ENCODE measurements at places on chromosomes 13 and 19.

DNA sequence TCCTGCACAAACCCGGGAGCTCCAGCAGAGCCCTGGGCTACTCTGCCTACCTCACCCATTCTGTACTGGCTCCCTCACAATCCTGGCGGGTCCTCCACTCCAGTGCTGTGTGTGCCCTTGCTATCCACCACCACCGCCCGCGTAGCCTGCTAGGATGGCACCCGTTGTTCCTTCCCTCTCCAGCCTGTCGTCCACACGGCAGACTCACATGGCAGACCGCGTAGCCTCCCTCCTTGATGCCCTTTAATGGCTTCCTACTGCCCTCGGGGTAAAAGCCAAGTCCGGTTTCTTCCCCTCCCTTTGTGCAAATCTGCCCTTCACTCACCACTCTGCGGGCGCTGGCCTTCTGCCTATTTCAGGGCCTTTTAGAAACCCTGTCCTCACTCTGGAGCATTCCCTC is 106.6 kb downstream of the RAB20 start:
- DNase-seq: no peak

GRCh38 chr13:49258089-49258796 is 10.5 kb downstream of the CDADC1 start:
- DNase-seq: peak; percentile 45

DNA sequence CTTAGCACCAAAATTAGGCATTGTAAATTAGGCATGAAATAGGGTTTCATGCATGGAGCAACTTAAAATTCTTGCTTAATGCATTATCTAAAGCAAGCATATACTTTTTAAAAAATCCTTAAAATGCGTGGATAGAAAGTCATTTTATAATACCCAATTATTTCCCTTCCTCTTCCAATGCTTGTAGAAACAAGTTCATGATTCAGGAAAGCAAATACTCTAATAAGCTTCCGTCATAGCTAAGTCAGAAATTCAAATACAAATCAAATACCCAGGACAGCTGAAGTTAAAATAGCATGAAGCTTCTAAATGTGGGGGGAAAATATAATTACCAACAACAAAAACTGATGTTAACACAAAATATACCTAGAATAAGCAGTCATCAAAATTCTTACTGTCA is 89.1 kb downstream of the COL4A1 start:
- DNase-seq: no peak

- peak; percentile 48 for DNase-seq
Observed at GRCh38 chr19:49591731-49592485, 926 bp downstream of the PRR12 start.

GRCh38 chr19:31611046-31611877 is 262.0 kb upstream of the TSHZ3 start:
- DNase-seq: no peak

DNA sequence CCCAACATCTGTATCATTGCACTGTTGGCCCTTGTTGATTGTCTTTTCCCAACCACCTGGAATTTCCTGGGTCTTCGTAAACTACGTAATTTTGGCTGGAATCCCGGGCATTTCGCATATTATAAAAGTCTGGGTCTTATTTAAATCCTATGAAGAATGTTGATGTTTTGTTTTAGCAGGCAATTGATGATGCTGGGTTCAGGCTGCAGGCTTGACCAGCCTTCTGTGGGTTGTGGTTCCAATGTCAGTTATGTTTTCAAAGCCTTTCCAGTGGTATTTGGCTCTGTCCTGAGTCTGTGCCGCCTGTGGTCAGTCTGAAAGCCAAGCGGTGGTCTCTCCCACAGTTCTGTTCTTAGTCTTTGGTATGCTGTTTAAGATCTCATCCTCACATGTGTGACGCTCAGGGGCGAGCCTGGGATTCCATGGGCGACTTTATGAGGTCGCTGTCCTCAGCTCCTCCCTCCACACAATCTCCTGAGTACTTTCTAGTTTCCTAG is 12.4 kb downstream of the SLC35E1 start:
- DNase-seq: no peak

DNA sequence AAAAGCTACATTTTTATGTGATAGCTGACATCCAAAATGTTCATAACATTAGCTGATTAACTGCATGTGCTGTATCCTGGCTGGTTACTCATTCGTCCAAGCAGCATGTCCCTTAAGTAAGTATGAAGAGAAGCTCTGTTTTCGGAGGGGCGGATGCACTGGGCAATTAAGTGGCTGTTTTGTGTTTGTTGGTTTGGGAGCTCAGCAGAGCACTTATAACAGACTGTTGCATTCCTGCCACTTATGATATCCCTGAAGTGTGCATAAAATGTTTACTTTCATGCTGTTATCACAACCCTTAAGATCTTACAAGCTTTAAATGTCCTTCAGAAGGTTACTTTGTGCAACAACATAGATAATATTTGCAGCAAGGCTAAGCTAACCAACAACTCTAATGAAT is 264.1 kb downstream of the NALCN start:
- DNase-seq: no peak

DNA sequence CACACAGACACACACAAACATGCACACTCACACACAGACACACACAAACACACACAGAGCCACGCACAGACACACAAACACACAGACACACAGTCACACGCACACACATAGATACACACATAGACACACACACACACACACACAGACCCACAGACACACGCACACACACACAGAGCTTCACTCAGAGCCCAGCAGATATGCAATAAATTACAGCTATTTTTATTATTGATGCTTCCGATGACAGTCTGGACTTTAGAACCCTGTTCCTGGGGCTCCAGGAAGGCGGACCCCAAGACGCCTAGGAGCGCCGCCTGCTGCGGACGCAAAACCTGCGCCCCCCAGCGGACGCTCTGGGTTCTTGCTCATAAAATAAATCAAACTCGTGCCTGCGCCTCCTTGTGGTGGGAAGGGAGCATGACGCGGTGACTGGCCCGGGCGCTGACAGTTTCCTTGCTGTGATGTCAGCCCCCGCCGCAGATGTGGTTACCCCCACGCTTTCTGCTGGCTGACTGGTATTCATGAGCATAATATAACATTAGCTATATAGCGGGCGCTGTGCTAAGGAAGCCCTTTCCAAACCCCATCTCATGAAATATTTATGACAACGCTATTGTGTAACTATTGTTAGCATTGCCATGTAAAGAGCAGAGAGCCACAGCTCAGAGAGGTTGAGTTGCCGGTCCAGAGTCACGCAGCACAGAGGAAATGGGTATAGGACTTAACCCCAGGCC is 64.4 kb upstream of the TM9SF2 start:
- DNase-seq: peak; percentile 95

DNA sequence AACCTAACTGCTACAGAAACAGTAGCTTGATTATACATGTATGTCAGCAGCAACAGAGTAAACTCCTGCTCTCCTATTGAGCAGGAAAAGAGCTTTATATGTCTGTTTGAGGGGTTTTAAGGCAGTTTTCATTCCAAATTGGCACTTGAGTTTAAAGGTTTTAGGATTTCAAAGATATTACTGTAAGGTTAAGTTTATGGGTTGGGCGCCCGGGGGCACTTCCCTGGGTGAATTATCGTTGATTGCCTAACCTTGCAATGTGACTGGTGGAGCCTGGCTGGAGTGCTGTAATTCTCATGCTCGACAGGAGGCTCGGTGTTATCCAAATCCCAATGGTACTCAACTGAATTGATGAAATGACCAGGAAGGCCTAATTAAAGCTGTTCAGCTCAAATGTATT is 1586.1 kb downstream of the OLFM4 start:
- no peak for DNase-seq

DNA sequence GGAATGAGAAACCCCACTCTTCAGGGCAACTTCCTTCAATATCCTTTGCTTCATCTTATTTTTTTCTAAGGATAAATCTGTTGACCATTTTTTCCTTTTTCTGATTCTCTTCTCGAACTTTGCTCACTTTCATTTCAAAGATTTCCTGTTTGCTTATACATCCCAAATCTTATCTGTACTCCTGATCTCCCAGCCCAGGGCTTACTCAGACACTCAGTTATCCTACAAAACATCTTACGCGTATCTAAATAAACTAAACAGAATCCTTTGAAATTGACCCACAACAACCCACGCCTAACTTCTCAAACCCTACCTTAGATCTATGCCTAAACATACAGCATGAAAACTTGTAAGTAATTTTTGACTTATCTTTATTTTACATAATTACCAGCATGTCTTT is 179.2 kb downstream of the ABCC4 start:
- no peak for DNase-seq

GRCh38 chr19:46016426-46017094 is 6.3 kb downstream of the PGLYRP1 start:
- peak; percentile 85 for DNase-seq

DNA sequence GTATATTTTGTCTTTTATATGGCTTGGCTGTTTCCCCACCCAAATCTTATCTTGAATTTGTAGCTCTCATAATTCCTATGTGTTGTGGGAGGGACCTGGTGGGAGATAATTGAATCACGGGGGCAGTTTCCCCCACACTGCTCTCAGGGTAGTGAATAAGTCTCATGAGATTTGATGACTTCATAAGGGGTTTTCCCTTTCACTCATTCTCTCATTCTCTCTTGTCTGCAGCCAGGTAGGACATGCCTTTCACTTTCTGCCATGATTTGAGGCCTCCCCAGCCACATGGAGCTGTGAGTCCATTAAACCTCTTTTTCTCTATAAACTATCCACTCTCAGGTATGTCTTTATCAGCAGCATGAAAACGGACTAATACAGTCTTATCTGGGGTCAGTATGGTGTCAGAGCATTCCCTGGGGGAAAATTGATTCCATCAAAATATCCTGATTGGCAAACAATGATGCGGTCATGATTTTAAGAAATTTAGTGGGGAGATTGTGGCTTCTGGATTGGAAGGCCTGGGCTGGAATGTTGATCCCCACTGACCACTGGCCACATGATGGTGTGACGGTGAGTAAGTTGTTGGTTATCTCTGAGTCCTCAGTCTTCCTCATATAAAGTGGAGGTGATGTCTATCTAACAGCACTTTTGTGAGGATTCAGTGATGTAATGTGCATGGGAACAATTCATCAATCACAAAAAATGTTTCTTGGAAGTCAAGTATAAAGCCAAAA is 27.5 kb upstream of the ANKRD10 start:
- no peak for DNase-seq

DNA sequence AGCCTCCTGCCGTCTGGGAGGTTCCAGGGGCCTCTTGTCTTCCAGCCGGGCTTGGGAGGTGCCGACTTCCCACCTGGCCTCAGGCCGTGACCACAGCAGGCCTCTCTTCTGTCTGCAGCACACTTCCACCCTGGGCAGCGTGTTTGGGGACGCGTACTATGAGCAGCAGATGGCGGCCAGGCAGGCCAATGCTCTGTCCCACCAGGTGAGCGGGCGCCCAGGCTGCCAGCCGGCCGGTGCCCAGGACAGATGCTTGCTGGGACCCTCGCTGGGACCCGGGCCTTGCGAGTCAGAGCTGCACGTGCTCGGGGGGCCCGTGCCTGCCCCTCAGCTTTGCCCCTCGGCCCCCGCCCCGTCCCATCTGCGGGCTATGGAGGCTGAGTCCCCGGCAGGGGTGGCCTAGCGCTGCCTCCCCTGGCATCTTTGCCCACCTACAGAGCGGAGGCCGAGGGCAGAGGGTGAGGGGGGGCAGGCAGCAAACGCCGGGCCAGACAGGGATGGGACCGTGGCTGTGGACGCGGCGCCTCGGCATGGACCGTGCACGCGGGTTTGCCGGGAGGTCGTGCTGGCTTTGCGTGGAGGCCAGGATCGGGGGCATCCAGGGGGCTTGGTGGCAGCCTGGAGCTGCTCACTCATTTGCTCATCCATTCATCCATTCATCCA is 16.2 kb downstream of the COMP start:
- DNase-seq: no peak

- no peak for DNase-seq
Observed at GRCh38 chr19:51489113-51489512, 10.8 kb downstream of the CEACAM18 start.

DNA sequence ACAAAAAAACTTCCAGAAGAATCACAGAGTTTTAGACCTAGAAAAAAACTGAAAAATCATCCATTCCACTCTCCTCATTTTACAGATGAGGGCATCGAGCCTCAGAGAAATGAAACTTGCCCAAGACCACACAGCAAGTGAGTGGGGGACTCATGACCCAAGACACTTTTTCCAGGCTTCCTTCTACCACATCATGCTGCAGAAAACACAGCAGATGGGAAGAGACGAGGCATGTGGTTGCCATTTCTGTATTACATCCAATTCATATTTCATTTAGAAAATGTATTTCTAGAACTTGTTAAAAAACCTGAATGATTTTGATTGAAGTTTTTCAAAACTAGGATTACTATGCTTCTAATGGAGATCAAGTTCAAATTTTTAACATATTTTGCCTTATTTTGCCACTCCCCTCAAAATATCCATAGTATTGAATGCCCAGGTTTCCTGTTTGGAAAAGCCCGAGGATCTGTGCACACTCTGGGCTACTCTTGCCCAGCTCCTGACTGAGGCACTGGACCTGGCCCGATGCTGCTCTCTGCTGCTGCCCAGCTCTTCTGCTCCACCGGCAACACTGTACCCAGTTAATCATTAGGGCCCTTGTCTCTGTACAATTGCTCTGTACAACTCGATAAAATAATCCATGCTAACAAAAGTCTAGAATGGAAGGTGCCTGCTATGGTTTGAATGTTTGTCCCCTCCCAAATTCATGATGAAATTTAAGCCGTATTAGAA is 157.4 kb downstream of the EFNB2 start:
- no peak for DNase-seq

DNA sequence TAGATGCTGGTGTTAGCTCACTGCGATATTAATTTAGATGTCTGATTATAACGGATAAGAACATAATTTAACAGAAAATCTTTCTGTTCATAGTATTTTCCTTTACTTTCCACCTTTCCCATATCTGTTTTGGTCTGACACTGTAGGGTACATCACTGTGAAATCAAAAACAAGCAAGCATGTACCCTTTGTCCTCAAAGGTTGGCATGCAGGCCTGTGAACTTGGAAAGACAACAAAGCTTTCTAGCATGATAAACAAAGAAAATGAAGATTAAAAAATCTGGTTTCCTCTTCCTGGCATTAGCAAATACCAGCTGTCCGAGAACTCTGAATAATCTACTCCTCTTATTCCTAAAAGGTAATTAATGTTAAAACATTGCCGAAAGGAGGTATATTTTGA is 31.6 kb downstream of the THSD1 start:
- DNase-seq: no peak

GRCh38 chr13:24271231-24271600 is 38.2 kb upstream of the C1QTNF9 start:
- no peak for DNase-seq

- no peak for DNase-seq
Observed at GRCh38 chr19:18868380-18869022, 27.5 kb downstream of the CERS1 start.

GRCh38 chr13:37074703-37075102 is 15.2 kb upstream of the SUPT20H start:
- DNase-seq: peak; percentile 16

DNA sequence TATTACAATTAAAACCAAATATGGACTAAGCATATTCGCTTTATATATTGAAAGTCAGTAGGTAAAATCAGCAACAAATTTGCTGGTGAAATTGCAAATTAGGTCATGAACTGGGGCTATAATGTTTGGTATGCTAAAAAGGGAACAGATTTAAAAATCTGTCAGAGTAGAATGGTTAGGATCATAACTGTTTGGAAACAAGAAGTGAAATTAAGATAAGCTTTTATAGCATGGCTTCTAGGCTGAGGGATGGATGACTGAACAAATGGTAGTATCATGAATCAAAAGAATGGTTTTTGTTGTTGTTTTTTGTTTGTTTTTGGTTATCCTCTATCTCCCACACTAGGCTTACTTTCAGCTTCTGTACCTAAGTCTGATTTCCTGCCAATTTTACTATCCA is 1090.4 kb downstream of the PCDH9 start:
- DNase-seq: no peak

- no peak for DNase-seq
Observed at GRCh38 chr13:23105051-23105450, 75.7 kb upstream of the SGCG start.

Measured in CD4-positive, alpha-beta T cell treated with Interleukin-17A for 1 hour (primary cell).